ENCODE measurements at places on chromosomes 13 and 19. TPM values are rescaled to one million over a fixed set of nuclear protein-coding genes. Genes with fewer than 3 reads are reported as not detected.

DNA sequence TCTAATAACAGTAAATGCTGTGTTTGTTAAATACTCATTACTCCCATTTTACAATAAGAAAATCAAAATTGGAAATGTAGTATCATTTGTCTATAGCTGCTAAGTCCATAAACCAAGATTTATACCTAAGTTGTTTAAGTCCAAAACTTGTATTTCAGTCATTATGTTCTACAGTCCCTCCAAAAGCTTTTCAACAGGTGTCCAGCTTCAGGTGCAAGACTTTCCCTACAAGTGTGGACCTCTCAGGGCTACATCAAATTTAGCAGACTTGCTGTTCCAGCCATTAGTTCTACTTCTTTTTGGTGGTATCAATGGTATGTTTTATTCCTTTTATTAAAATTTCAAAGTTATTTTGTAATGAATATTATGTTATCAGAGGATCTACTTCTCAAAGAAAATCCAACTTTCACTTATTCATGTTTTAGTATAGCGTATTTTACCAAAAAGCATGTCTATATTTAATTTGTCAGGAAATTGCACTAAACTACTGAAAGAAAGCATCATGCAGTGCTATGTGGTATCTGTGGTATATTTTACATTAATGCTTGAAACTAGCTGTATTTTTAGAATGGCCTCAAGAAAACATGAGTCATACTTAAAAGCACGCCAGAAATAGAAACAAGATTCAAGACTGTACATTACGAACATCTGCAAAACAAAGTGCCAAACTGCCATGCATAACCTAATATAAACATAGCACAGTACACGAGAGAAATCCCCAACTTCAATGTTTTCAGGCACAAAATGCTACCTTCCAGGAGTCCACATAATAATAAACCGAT, 44.5 kb downstream of the VWA8 start:
- H3K4me3 ChIP-seq, result peak overlapping the region; percentile 44
- peak overlapping the region; percentile 12 for H3K27ac ChIP-seq
- no peaks in the 10 kb centered on the region for H3K27me3 ChIP-seq
- peaks cover 24% of the 10 kb centered on the region for H3K4me1 ChIP-seq
- DNase-seq, result no peak

- no peaks in the 10 kb centered on the region for H3K4me1 ChIP-seq
- no peak overlapping the region for H3K27ac ChIP-seq
- no peak overlapping the region for H3K4me3 ChIP-seq
- H3K36me3 ChIP-seq, result peaks cover 43% of the 10 kb centered on the region
- no peak for DNase-seq
- no peaks in the 10 kb centered on the region for H3K27me3 ChIP-seq
Measured at GRCh38 chr19:19308373-19308772, 11.9 kb downstream of the SUGP1 start.

GRCh38 chr13:82330499-82330898, 1551.8 kb downstream of the SLITRK1 start:
- no peak overlapping the region for H3K4me3 ChIP-seq
- no peak for DNase-seq
- H3K27me3 ChIP-seq, result no peaks in the 10 kb centered on the region
- no peak overlapping the region for H3K27ac ChIP-seq
- no peaks in the 10 kb centered on the region for H3K4me1 ChIP-seq

GRCh38 chr19:14405380-14405757, 13.8 kb downstream of the DDX39A start:
- peaks cover 76% of the 10 kb centered on the region for H3K36me3 ChIP-seq
- no peak overlapping the region for H3K4me3 ChIP-seq
- peak overlapping the region; percentile 71 for H3K27ac ChIP-seq

DNA sequence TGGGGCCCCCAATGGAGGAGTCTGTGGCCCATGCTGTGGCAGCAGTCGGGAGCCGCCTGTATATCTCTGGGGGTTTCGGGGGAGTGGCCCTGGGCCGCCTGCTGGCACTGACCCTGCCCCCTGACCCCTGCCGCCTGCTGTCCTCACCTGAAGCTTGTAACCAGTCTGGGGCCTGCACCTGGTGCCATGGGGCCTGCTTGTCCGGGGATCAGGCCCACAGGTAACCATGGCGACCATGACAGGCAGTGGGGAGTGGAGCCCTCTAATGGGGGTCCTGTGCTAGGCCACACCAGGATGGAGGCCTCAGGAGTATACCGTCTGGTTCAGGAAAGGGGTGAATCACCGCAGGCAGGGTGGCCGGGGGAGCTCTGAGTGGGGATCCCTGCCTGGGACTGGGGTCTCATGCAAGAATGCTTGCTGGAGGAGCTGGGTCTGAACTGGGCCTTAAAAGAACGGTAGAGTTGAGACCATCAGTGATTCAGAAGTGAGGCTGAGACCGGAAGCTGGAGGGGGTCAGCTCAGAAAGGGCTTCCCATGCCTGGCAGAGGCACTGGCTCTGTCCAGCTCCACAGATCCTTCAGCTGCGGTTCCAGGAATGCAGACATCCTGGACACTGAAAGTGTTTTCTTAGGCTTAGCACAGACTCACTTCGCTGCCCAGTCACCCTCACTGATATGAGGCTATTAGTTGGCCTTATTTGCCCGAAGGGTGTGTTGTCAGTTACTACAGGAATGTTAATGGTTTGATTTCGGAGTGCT, 29.1 kb downstream of the CNFN start:
- H3K27me3 ChIP-seq, result no peaks in the 10 kb centered on the region
- peak overlapping the region; percentile 68 for H3K27ac ChIP-seq
- peaks cover 12% of the 10 kb centered on the region for H3K36me3 ChIP-seq
- H3K4me3 ChIP-seq, result no peak overlapping the region

TRPM4 gene
- 48.3 TPM for total RNA-seq

- no peak overlapping the region for H3K4me3 ChIP-seq
- no peak for DNase-seq
- no peak overlapping the region for H3K27ac ChIP-seq
- no peaks in the 10 kb centered on the region for H3K27me3 ChIP-seq
Measured at GRCh38 chr19:38457202-38457601, 23.7 kb downstream of the RYR1 start.

TARM1 gene
- not detected for total RNA-seq

DNA sequence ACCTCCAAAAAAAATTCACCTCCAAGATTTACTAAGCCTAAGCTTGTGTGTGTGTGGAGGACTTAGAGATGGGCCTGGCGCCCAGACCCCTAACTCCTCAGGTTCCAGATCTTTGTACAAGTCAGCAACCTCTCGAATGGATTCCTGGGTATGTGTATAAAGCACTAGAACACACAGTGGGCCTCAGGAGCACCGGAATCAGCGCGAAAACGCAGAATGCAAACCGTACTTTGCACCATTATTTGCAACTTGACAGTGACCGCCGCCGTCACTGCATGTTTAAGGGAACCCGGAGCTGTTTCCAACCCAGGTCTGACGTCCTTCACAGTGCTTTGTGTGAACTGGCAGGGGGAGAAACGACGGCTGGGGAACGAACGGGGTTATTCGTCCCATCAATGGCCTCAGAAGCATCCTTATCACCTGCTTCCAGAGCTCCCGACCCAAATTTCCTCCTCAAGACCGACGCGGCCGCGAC, 688 bp downstream of the ZNF606 start:
- peak overlapping the region; percentile 89 for H3K4me3 ChIP-seq
- H3K36me3 ChIP-seq, result peaks cover 37% of the 10 kb centered on the region
- DNase-seq, result no peak

GRCh38 chr19:49366110-49366509, 2.4 kb downstream of the DKKL1 start:
- H3K36me3 ChIP-seq, result no peaks in the 10 kb centered on the region
- H3K27me3 ChIP-seq, result no peaks in the 10 kb centered on the region
- H3K4me1 ChIP-seq, result peaks cover 6% of the 10 kb centered on the region
- no peak overlapping the region for H3K4me3 ChIP-seq
- no peak overlapping the region for H3K27ac ChIP-seq

GRCh38 chr13:113742445-113743120, 16.4 kb upstream of the TMEM255B start:
- no peak overlapping the region for H3K4me3 ChIP-seq
- no peaks in the 10 kb centered on the region for H3K27me3 ChIP-seq
- H3K27ac ChIP-seq, result no peak overlapping the region
- H3K4me1 ChIP-seq, result no peaks in the 10 kb centered on the region

- no peak overlapping the region for H3K27ac ChIP-seq
- no peak overlapping the region for H3K4me3 ChIP-seq
- H3K36me3 ChIP-seq, result no peaks in the 10 kb centered on the region
- no peaks in the 10 kb centered on the region for H3K4me1 ChIP-seq
- no peaks in the 10 kb centered on the region for H3K27me3 ChIP-seq
Measured at GRCh38 chr19:30049226-30049625, 107.2 kb downstream of the URI1 start.

DNA sequence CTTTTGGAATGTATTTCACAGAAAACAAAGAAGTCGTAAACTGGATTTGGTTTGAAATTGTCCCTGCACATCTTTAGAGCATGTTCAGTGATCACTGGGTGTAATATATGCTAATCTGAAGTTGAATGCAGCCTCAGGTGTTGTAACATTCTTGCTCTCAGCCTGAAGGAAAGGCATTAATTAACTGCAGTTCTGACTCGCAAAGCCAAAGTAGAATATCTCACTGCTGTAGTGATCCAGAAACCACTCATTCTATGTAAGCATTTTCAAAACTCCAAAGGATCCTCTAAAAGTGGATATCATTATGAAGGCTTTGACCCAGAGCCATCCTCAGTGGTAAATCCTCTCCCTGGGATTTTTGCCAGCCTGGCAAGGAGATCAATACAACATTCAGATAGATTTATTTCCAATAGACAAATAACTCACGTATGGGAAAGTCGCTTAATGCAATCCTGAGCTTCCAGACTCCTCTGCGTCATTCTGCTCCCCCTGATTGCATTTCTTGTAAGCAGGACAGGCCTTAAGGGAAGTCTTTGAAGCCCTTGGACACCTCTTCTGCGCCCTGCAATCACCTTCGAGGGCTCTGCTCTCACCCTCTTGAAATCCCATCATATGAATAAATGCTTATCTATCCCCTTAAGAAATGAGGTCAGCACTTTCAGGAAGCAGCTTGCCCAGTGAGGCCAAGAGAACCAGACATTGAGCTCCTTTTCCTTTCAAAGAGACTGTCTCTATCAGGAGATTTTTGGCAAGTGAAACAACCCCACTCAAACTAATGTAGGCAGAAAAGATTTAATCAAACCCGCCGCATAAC, 301.7 kb upstream of the NBEA start:
- H3K27me3 ChIP-seq, result no peaks in the 10 kb centered on the region
- no peak overlapping the region for H3K4me3 ChIP-seq
- H3K27ac ChIP-seq, result no peak overlapping the region
- H3K36me3 ChIP-seq, result no peaks in the 10 kb centered on the region

GRCh38 chr13:26585136-26585535, 27.7 kb downstream of the WASF3 start:
- no peak for DNase-seq
- H3K27ac ChIP-seq, result no peak overlapping the region
- peaks cover 30% of the 10 kb centered on the region for H3K4me1 ChIP-seq
- H3K27me3 ChIP-seq, result no peaks in the 10 kb centered on the region
- no peaks in the 10 kb centered on the region for H3K36me3 ChIP-seq

NMRK2 gene
- 1.8 TPM for total RNA-seq

DNA sequence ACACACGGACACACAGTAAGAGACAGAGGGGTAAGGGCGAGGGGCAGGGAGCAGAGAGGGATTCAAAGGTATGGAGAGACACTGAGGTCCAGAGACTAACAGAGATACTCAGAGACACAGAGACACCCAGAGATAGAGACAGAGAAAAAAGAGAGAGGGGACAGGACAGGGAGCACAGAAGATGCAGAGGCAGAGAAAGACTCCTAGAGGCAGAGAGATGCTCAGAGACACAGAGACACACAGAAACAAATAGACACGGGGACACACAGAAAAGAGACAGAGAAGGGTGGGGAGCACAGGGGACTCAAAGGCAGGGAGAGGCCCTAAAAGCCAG, 39.8 kb downstream of the DEDD2 start:
- H3K4me3 ChIP-seq, result no peak overlapping the region
- peaks cover 15% of the 10 kb centered on the region for H3K27me3 ChIP-seq
- peaks cover 5% of the 10 kb centered on the region for H3K4me1 ChIP-seq
- DNase-seq, result no peak

- peak overlapping the region; percentile 29 for H3K4me3 ChIP-seq
- peak overlapping the region; percentile 83 for H3K27ac ChIP-seq
- peak; percentile 40 for DNase-seq
- no peaks in the 10 kb centered on the region for H3K27me3 ChIP-seq
Measured at GRCh38 chr19:16400911-16401591, 70.7 kb downstream of the EPS15L1 start.

DNA sequence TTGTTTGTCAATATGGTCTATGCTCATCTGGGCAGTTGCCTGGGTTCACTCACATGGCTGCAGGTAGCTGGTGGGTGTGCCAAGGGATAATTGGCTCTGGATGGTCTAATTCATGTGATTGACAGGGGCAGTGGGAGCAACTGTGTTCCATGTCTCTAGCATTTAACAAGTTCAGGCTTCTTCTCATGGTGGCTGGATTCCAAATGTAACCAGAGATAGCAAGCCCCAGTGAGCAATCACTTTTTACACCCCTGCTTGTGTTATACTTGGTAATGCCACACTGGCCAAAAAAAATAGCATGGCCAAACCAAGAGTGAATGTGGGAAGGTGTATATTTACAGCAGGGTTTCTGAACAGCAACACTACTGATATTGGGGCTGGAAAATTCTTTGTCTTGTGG, 89.6 kb upstream of the TNFSF11 start:
- no peaks in the 10 kb centered on the region for H3K36me3 ChIP-seq
- H3K27me3 ChIP-seq, result no peaks in the 10 kb centered on the region
- no peak for DNase-seq
- peaks cover 10% of the 10 kb centered on the region for H3K4me1 ChIP-seq
- H3K27ac ChIP-seq, result no peak overlapping the region

PRMT1 gene
- 118 TPM for total RNA-seq

DNA sequence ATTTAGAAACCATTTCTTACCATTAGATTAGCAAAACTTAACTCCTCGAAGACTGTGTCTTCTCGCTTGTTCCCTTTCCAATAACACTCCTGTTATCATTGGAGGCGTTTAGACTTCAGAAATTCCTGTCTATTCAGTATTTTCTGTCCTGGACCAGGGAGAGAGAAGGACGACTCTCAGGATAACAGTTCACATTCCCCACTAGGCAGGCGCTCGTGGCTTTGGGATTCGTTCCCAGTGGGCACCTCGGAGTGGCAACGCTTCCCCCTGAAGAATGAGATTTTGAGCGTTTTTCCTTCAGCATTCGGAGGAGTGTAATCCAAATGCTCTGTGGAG, 429 bp upstream of the ZNF225 start:
- no peaks in the 10 kb centered on the region for H3K27me3 ChIP-seq
- peaks cover 14% of the 10 kb centered on the region for H3K4me1 ChIP-seq
- peaks cover 13% of the 10 kb centered on the region for H3K36me3 ChIP-seq

GRCh38 chr19:55096061-55096701, 20.5 kb downstream of the EPS8L1 start:
- H3K4me3 ChIP-seq, result no peak overlapping the region
- H3K4me1 ChIP-seq, result no peaks in the 10 kb centered on the region
- no peak for DNase-seq
- no peaks in the 10 kb centered on the region for H3K27me3 ChIP-seq
- H3K36me3 ChIP-seq, result peaks cover 62% of the 10 kb centered on the region
- H3K27ac ChIP-seq, result no peak overlapping the region

GAPDHS gene
- not detected for total RNA-seq

CEACAM4 gene
- total RNA-seq, result not detected

- peaks cover 9% of the 10 kb centered on the region for H3K4me1 ChIP-seq
- no peak overlapping the region for H3K27ac ChIP-seq
- no peak for DNase-seq
- no peaks in the 10 kb centered on the region for H3K36me3 ChIP-seq
- H3K4me3 ChIP-seq, result no peak overlapping the region
- no peaks in the 10 kb centered on the region for H3K27me3 ChIP-seq
Measured at GRCh38 chr13:82501834-82502233, 1380.4 kb downstream of the SLITRK1 start.

NPAS1 gene
- total RNA-seq, result 0.68 TPM

All from thoracic aorta (tissue), 2 donors.